ENCODE measurements at places on chromosomes 6 and 20.

DNA sequence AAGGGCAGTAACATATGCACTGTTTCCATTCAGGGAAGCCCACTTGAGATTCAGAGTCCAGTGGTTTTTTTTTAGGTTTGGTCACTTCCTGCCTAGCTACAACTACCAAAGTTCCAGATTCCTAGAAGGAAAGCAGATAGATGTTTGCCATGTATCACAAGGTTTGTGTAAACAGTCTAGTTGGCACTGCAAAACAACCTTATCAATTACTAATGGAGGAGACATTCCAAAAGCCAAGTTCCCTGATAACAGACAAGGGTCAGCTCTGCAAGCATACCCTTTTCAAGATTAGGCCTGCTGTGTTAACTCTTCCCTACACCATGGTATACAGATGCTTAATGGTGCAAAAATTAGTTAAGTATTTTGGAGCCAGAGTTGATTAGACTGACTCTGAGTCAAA, 141.3 kb upstream of the GLP1R start:
- DNase-seq, result no peak

DNA sequence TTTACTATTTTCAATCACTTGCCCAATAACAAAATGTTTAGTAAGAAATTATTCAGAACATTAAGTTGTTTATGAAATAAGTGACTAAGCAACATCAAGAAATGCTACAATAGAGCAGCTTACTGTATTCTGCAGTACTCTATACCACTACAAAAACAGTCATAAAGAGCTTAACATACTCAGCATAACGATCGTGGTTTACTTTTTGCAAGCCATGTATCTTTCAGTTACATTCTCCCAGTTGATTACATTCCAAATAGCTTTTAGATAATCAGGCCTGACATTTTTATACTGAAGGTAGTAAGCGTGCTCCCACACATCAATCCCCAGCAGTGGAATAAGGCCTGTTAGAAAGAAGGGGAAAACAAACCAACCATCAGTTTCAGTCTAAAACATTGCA, 10.7 kb downstream of the SOD2 start:
- DNase-seq, result no peak

DNA sequence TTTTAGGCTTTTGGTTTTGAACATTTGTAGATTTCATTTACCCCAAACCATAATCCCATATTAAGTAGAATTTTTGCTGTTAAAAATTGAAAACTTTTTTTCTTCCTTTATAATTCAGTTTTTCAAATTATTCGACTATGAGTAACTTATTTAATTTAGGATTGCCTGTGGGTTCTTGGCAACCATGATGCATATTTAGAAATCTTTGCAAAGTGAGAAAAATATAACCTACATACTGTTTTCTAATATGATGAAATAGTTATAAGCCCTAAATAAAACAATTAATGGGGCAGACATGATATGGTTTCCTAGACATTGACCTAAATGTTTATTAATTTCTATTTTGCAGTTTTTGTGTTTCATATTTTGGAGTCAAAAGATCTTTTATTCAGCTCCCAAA, 23.6 kb downstream of the NEDD9 start:
- DNase-seq, result no peak

GRCh38 chr6:83169106-83169505, 24.0 kb downstream of the PGM3 start:
- no peak for DNase-seq

- DNase-seq, result no peak
These were observed 109.2 kb upstream of the ASF1A start for GRCh38 chr6:118784641-118785164.

GRCh38 chr20:53636540-53637097, 43.0 kb upstream of the ZNF217 start:
- DNase-seq, result no peak

- DNase-seq, result no peak
These were observed 711.1 kb downstream of the KIF16B start for GRCh38 chr20:15862178-15862577.

GRCh38 chr6:111724039-111724438, 118.4 kb upstream of the TRAF3IP2 start:
- DNase-seq, result no peak

GRCh38 chr6:125245523-125246264, 56.1 kb downstream of the HDDC2 start:
- DNase-seq, result no peak

Measured in CD4-positive, alpha-beta T cell treated with Interleukin-4 for 4 hours (primary cell).